Trophoblast cell (in vitro differentiated cells and primary cell): ENCODE measurements at places on chromosomes 5 and 9.

DNA sequence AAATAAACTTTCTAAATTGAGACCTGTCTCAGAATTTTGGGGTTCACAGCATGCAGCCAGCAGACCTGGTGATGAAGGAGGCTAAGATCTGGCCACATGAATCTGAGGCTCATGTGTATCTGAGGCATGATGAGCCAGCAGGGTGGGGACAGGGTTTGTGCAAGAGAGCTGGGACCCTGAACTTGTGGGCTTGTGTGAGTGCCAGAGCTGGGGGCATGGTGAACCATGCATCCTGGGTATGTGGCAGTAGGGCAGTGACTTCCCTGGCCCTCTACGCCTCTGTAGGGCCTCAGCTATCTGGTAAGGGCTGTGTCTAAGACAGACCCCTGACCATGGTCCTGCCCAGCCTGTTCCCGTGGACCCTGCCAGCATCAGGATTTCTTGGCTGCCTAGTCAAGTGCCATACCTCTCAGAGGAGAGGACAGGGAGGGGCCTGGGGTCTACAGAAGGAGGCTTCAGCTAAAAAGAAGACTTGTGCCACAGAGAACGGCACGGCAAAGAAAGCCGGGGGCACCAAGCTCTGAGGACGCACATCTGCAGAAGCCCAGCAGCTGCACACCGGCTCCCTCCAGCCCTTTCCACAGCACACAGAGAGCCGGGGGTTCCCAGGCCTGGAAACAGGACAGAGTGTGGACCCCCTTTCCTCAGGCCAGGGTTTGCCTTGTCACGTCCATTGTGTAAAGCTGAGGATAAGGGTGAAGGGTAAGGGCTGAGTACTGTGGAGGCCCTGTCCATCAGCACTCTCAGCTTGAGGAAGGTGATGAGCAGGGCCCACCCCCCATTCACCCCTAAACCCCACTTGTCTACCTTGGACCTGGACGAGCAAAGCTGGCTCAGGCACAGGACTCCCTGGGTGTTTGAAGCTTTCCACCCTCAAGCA lies 130.1 kb downstream of the MRPL36 start:
- no peak for DNase-seq

GRCh38 chr5:173625673-173626504 lies 9.4 kb upstream of the BOD1 start:
- DNase-seq: no peak

- DNase-seq: no peak
Observed at GRCh38 chr5:135028791-135029476, 5.1 kb downstream of the PITX1 start.

DNA sequence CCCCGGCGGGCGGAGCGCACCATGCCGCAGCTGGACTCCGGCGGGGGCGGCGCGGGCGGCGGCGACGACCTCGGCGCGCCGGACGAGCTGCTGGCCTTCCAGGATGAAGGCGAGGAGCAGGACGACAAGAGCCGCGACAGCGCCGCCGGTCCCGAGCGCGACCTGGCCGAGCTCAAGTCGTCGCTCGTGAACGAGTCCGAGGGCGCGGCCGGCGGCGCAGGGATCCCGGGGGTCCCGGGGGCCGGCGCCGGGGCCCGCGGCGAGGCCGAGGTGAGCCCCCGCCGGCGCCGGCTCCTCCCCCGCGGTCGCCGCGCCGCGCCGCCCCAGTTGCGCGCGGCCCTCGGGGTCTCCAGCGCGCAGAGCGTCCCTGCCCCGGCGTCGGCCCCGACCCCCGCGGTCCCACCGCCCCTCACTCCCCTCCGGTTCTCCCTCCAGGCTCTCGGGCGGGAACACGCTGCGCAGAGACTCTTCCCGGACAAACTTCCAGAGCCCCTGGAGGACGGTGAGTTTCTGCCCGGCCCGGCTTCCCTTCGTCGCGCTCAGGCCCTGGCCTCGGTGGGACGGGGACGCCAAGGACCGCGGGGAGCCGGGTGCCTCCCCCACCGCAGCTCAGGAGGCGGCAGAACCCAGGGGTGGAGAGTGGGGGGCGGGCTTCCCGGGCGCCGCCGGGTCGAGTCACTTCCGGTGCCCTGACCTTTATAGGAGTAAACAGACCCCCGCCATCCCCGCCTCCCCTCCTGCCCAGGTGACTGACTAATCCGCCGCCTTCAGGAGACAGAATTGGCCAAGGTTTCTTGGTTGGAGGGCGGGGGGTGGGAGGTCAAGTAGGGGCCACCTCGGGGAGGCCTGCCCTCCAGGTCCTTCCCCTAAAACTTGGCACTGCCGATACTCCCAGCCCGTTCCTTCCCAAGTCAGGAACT lies 665 bp downstream of the TCF7 start:
- peak; percentile 32 for DNase-seq

DNA sequence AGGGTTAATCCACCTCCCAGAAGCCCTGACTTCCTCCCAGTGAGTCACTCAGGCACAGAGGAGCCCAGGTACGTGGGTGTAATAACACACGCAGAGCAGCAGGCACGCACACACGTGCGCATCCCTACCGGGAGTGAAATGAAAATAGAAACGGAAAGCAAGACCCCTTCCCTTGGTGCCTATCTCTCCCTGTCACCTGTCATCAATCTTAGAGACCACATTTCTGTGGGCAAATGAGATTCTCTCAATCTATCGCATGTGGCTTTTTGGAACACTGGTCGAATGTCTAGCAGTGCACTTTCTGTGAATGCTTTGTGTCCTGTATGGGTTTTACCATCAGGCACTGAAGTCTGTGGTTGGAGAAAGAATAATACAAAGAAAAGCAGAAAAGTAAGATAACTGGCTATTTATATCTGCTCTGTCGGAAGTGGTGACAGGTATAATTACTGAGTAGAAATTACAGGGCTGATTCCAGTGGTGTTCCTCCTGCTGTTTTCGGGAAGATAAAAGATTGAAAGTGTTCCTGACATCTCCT lies 137.7 kb upstream of the GRIA1 start:
- DNase-seq: no peak

- DNase-seq: no peak
Observed at GRCh38 chr9:127679506-127679905, 27.3 kb upstream of the CFAP157 start.

GRCh38 chr5:76582230-76583162 lies 40.7 kb downstream of the F2RL2 start:
- DNase-seq: peak; percentile 9

- DNase-seq: no peak
Observed at GRCh38 chr9:32782476-32783167, 718 bp upstream of the TMEM215 start.

GRCh38 chr9:116928884-116929283 lies 241.8 kb downstream of the TRIM32 start:
- DNase-seq: no peak

DNA sequence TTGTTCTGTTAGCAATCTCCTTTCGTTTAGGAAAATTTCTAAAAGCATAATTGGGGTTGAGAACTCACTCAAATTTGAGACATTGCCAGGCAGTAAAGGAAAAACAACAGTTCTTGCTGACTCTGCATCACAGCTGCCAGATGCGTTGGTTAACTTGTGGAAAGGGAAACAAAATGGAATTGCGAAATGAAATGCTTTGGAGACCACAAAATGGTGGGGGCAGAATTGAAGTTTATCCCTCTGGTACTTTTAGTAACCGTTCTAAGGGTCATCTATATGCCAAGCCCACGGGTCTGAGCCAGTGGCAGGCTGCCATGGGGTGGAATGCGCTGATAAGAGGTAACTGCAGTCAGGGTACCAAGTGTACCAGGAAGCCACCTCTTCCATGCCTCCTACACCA lies 28.6 kb upstream of the SELENOP start:
- peak; percentile 21 for DNase-seq

GRCh38 chr5:135100011-135100410 lies 66.0 kb upstream of the PITX1 start:
- no peak for DNase-seq

DNA sequence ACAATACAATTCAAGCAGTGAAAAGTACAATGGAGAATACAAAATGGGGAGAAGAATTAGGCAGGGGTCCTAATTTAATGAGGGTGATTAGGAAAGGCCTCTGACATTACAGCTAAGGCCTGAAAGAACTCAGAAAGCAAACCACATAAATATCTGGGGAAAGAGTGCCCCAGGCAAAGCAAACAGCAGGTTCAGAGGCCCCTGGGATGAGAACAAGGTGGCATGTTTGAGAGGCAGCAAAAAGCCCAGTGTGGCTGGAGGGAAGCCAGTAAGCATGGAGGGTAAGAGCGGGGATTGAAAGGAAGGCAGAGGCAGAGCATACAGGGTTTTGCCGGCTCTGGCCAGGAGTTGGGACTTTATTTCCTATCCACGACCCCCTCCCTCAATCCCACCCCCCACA lies 33.4 kb upstream of the VDAC1 start:
- no peak for DNase-seq
